ENCODE measurements at places on chromosomes 13 and 19.

DNA sequence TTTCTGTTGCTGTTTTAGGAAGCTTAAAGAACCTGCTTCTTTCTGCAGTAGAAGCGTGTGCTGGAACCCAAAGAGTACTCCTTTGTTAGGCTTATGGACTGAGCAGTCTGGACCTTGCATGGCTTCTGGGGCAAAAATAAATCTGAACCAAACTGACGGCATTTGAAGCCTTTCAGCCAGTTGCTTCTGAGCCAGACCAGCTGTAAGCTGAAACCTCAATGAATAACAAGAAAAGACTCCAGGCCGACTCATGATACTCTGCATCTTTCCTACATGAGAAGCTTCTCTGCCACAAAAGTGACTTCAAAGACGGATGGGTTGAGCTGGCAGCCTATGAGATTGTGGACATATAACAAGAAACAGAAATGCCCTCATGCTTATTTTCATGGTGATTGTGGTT is 103.1 kb downstream of the TNFRSF19 start:
- DNase-seq = no peak

DNA sequence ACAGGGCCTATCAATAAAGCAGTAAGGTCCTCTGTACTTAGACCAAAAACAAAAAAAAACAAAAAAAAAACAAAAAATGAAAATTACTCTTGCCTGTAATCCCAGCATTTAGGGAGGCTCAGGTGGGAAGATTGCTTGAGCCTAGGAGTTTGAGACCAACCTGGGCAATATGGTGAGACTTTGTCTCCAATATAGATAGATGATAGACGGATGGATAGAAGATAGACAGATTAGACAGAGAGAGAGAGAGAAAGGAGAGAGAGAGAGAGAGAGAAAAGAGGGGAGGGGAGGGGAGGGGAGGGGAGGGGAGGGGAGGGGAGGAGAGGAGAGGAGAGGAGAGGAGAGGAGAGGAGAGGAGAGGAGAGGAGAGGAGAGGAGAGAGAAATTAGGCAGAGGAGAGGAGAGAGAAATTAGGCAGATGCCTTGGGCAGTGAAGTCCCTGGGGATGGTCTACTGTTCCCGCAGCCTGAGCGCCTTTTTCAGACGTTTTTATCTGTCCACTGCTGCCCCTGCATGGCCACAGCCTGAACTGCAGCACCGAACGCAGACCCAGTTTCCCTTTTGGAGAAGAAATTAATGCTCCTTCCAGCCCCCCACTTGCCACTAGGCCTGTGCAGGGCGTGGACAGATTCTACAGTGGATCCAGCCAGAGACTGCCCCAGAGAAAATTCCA is 9.8 kb upstream of the ZNF627 start:
- DNase-seq = peak; percentile 22

DNA sequence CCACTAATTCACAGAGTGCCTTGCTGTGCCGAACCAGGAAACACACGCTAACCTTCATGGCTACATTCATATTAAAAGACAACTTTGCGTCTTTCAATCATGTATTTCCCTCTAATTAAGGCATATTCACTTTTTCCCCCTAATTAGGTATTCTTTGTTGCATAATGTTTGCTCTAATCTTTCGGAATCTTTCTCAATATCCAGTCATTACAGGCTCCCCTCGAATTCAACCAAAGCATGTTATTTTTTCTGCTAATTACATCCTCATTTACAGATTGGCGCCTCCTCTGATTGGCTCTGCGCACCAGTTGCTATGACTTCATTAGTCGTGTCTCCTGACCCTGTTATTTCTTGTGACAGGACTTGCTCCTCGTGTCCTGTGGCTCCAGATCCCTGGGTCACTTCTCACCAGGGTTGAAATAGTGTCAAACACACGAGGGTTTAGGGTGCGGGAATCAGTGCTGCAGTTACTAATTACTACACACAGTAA is 226.7 kb upstream of the TSHZ3 start:
- no peak for DNase-seq

- no peak for DNase-seq
Measured at GRCh38 chr19:7848779-7849457, 18.9 kb downstream of the EVI5L start.

DNA sequence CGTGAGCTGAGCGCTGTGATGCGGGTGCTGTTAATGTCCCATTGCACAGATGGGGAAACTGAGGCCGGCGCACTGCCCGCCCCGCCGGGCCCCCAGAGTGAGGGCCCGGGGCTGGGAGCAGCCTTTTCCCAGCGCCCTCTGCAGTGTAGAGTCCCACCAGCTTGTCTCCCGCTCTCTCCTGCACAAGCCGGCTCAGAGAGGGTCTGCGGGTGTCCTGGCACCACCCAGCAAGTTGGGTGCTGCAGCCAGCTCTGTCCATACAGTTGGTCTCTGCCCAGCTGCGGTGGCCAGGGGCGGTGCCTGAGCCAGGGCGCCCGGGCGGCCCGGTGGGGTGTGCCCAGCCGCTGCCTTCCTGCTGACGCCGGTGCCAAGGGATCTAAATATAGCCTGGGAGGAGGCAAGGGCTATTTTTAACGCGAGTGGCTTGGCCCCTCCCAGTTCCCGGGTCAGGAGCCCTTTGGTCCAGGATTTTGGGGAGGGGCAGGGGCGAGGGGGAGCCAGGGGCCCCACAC is 19.3 kb downstream of the GADD45B start:
- peak; percentile 66 for DNase-seq

DNA sequence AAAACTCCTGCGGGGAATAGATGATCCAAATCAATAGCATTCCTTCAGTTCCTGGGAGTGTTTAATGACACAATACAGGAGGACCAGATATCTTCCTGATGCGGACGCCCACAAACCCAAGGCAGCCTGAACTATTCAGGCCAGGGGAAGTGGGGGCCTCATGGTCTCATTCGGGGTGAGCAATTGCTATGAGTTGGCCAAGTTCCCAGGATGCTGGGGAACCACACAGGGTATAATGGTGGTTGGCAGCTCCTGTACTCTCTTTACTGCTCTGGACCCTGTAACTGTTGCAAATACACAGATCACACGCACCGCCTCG is 401.2 kb downstream of the IRS2 start:
- DNase-seq = no peak

GRCh38 chr19:18450931-18451836 is 13.3 kb upstream of the ISYNA1 start:
- DNase-seq = no peak

DNA sequence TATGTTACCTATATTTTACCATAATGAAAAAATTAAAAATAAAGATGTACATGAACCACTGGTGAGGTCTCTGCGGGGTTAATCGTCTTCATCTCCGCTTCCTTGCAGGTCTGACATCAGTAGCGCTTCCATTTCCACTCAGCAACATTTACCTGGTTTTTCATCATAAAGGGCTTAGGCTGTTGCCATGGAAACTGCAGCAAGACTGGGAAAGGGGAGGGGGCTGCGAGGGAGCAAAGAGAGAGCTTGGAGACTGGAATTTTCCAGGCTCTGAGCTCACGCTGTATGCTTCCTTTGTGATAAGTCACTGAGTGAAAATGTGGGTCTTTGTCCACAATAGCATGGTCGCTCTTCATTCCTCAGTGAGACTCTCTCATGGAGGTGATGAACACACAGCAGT is 136.6 kb upstream of the USP29 start:
- no peak for DNase-seq

DNA sequence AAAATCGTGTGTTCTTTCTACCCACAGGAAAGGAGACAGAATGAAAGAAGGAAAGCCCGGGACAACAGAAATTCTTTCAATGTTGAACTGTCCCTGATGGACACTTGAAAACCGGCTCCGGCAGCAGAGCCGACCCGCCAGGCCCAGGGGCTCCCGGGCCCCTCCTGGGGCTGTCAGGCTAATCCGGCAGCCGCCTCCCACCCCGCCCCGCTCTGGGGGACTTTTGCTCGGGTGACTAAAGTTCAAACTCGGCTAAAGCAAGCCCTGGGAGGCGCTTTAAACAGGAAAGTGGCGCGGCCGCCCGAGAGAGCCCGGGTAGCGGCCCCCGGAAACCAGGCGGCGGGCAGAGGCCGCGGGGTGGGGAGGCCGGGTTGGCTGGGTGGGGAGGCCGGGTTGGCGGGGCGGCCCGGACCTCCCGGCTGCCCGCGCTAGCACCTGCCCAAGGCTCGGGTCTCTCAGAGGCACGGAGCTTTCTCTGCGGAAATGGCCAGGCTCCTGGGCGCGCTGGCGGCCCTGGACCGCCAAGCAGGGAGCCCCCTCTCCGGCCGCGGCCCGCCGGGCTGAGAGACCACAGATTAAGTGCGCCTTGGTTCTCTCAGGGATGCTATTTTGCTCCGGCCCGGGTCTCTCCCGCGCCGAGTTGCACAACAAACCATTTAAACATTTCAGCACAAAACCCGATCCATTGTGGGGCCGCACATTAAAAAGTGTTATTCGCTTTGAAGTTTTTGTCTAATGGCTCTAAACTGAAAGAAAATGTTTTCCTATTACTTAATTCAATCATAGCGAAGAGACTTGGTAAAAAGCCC is 2.6 kb upstream of the GSX1 start:
- no peak for DNase-seq

DNA sequence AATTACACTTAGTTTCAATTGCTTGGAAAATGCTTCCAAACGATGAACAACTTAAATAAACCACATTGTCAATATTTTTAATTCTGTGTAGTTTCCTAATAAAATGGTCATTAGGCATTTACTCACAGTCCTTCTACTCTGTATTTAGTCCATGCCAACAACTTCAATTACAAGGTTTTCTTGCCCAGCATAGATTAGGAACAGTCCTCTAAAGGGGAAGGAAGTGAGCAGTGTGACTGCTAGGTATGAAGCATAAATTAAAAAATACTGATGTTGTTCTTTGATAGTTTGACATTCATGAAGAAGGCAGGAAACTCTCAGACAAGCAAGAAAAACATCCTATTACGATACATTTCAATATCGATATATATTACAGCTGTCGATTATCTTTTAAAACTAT is 716.0 kb upstream of the PCDH9 start:
- no peak for DNase-seq
